Activated T-helper 2 cell treated with anti-CD3 and anti-CD28 coated beads, Interferon-gamma antibody, Interleukin-2, Interleukin-4, amounts not matched to agents 10 μg/mL and 5 μg/mL and 100 μg/mL, durations not matched to agents 14 hours and 24 hours and 36 hours (primary cell): ENCODE measurements at places on chromosomes 2 and 18. TPM values are rescaled to one million over a fixed set of nuclear protein-coding genes. Genes with fewer than 3 reads are reported as not detected.
A peak's percentile ranks its signal among the peaks of the same experiment; 100 is the strongest.

Gene VWA3B
- total RNA-seq = not detected in 2 replicates

Gene STK11IP
- 32.5 and 38.1 TPM in 2 replicates for total RNA-seq

Gene NMUR1
- 0.16 and 0.28 TPM in 2 replicates for total RNA-seq

Gene DSC3
- not detected in 2 replicates for total RNA-seq

Gene OST4
- total RNA-seq = 330 and 341 TPM in 2 replicates

DNA sequence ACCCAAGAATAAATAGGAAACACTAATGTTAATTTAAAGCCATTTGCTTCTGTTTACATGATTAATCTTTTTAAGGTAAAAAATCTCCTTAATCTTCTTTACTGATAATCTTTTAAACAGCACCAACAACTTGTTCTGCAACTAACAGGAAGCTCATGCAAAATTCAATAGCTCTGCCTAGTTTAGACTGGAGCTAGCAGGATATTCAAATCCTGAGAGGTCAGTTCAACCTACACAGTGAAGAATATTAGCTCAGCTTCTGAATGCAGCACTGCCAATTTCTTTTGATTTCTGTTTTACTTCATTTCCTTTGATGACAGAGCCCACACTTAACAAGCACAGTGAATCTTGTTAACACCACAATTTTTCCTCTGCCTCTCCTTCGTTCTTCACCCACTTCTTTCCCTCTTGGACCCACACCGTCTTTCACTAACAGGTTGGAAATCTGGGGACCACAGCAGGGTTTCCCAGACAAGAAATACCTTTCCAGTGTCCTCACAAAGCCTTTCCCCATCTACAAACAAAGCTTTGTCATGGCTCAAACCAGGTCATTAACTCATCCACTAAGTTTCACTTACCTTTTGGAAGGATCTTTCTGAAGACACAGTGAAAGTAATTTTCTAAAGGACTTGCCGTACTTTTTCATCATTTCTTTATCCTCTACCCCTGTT is 109.8 kb downstream of the STK39 start:
- H3K4me3 ChIP-seq = no peak overlapping the region
- DNase-seq = no peak
- H3K36me3 ChIP-seq = peaks cover 38% of the 10 kb centered on the region
- H3K4me1 ChIP-seq = peaks cover 9% of the 10 kb centered on the region
- no peaks in the 10 kb centered on the region for H3K27me3 ChIP-seq

DNA sequence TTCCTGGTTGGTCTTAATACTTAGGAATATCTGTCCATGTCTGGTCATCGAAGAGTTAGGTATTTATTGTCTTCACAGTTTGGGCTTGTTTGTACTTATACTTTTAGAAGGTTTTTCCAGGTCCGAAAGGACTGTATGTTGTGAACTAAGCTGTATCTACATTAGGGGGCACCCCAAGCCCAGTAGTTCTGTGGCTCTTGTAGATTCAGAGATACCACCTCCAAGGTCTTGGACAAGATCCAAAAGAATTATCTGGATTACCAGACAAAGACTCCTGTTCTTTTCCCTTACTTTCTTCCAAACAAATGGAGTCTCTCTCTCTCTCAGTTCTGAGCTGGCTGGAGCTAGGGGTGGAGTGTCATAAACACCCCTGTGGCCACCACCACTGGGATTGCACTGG is 328.7 kb downstream of the ZNF804A start:
- no peak overlapping the region for H3K4me3 ChIP-seq
- no peak overlapping the region for H3K27ac ChIP-seq
- no peak for DNase-seq

- H3K4me3 ChIP-seq = no peak overlapping the region
- peaks cover 2% of the 10 kb centered on the region for H3K4me1 ChIP-seq
- no peak overlapping the region for H3K27ac ChIP-seq
Measured at GRCh38 chr2:127193967-127194280, 26.2 kb downstream of the CYP27C1 start.

DNA sequence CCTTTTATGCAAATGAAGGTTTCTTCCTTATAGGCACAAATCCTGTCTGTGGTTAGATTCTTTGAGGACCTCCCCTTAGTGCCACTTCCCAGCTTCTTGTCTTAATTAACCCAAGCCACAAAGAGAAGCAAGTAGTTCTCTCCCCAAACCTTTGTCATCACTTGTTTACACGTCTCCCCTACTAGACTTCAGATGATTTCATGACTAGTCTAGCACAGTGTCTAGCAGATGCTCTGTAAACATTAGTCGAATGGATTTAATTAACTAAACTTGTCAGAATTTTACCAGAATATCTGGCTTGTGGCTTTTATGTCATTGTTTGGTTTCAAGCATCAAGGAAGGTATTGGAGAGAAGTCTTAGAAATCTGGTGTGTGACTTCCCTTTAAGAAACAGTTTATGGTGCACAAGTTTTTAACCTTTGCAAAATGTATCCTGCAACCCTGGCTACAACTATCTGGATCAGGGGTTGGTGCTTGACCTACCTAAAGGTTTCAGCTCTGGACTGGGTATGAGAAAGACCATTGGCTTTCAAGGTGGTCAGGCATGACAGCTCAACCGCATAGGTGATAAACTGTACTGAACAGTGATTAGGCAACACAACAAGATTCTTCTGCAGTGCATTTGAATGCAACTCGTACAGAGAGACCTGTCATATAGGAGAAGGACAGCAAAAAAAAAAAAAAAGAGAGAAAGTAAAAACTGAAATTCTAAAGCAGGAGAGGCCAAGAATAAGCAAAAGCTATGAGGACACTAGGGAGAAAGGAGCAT is 93.2 kb upstream of the CCDC150 start:
- no peak overlapping the region for H3K27ac ChIP-seq
- peaks cover 18% of the 10 kb centered on the region for H3K27me3 ChIP-seq
- no peak for DNase-seq
- no peaks in the 10 kb centered on the region for H3K36me3 ChIP-seq
- H3K4me3 ChIP-seq = no peak overlapping the region

DNA sequence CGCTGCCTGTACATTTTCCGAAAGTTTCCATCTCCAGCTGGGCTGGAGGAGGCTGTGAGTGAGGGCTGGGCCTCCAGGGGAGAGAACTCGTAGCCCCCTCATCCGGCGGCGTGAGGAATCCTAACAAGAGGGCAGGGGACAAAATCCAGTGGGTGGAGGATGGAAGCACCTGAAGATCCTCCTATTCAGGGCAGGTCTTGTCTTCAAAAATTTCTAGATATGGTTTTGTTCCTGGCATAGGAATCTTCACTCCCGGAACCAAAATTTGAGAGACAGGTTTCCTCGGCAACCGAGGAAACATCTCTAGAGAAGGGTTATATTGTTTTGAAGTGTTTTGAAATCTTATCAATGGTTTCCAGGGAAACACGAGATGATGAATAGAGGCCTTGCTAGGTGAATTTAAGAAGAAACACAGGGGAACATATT is 136.7 kb downstream of the SH3BP4 start:
- DNase-seq = no peak
- no peak overlapping the region for H3K4me3 ChIP-seq
- peaks cover 3% of the 10 kb centered on the region for H3K27me3 ChIP-seq
- no peaks in the 10 kb centered on the region for H3K36me3 ChIP-seq
- no peaks in the 10 kb centered on the region for H3K4me1 ChIP-seq

- no peaks in the 10 kb centered on the region for H3K36me3 ChIP-seq
- H3K27ac ChIP-seq = no peak overlapping the region
- no peaks in the 10 kb centered on the region for H3K27me3 ChIP-seq
- H3K4me1 ChIP-seq = no peaks in the 10 kb centered on the region
- no peak for DNase-seq
Measured at GRCh38 chr2:145931781-145932395, 1412.0 kb upstream of the ZEB2 start.

DNA sequence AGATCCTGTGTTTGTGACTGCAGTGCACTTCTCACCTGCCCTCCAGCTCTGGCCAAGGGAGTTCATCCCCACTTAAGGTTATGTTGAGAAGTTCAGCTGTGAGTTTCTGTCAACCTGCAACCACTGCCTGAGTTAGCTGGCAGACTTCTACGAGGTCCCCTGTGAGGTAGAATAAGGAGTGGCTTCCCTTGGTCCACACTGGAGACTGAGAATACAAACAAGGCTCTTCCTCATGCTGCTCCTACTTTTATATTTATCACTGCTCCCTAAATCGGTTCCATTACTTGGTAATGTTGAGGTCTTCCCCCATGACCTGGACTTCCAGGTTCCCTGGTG is 353.2 kb upstream of the CWC22 start:
- H3K4me1 ChIP-seq = no peaks in the 10 kb centered on the region
- H3K4me3 ChIP-seq = no peak overlapping the region
- DNase-seq = no peak
- no peak overlapping the region for H3K27ac ChIP-seq
- no peaks in the 10 kb centered on the region for H3K27me3 ChIP-seq

- H3K27me3 ChIP-seq = peaks cover 4% of the 10 kb centered on the region
- peak overlapping the region; percentile 95 for H3K27ac ChIP-seq
- peaks cover 2% of the 10 kb centered on the region for H3K36me3 ChIP-seq
Measured at GRCh38 chr2:213119061-213119809, 32.2 kb downstream of the IKZF2 start.

DNA sequence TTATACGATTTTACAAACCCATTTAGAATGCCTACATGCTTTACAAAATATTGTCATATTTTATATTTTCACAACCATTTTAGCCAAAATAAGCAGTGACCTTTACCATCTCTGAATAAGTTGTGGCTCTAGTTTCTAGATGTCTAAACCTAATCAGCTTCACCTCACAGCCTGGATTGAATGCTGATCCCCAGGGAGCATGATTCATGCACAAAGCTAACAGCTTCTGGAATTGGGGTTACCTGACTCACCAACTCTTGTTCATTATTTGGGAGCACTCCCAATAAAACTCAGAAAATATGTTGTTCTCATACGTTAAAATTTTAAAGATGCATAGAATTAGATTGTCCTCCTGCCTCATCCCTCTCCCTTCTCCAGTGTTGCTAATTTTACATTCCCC is 611.7 kb upstream of the NETO1 start:
- H3K27me3 ChIP-seq = no peaks in the 10 kb centered on the region
- H3K4me3 ChIP-seq = no peak overlapping the region
- no peaks in the 10 kb centered on the region for H3K36me3 ChIP-seq
- no peak overlapping the region for H3K27ac ChIP-seq
- DNase-seq = no peak

DNA sequence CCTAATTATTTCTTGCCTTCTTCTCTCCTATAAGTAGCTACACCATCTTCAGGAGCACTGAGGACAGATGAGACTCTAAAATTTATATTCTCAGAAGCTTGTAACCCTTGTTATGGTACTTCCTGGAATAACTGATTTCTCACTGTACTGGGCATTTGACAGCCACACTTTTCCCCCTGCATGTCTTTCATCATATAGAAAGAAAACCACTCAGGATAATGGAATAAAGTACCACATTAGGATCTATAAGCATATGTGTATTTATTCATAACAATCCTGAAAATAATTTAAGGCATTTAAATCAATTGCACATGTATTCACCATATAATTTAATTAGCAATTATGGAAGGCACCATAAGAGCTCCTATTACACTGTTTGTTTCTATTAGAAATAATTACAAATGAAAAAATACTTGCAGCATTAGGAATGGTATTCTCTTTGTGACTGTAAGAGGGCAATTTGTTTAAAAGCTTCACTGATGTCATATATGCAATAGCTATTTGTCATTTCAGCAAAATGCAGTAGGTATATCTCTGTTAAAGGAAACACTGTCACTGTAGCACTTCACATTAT is 216.9 kb upstream of the FSHR start:
- DNase-seq = no peak
- no peaks in the 10 kb centered on the region for H3K27me3 ChIP-seq
- H3K4me1 ChIP-seq = no peaks in the 10 kb centered on the region
- no peaks in the 10 kb centered on the region for H3K36me3 ChIP-seq
- no peak overlapping the region for H3K27ac ChIP-seq

DNA sequence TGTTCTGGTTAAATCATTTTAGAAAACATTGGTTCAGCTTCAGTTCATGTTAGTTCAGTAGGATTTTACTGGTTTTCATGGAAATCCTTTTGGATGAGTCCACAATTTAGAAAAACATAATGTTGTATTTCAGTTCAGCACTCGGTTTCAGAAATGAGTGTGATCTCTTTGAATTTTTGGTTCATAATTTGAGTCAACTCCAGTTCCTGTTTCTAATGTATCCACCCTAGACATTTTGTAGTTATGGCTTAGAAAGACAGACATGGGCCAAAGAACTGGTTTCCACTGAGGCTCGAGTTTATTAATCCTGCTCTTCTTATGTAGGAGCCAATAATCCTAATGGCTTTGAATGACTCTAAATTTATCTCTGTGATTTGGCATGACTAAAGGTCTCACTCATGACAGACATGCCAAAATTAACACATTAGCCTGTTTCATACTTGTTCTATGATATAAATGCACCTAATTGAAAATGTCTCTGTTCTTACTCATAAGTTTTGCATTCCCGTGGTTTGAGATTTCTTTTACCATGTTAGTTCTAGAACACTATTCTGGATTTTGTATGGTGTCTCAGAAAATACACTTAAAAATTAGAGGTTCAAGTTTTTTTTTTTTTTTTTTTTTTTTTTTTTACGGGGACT is 82.3 kb upstream of the SPRED2 start:
- H3K36me3 ChIP-seq = no peaks in the 10 kb centered on the region
- peaks cover 2% of the 10 kb centered on the region for H3K27me3 ChIP-seq
- no peak overlapping the region for H3K27ac ChIP-seq
- no peak for DNase-seq

DNA sequence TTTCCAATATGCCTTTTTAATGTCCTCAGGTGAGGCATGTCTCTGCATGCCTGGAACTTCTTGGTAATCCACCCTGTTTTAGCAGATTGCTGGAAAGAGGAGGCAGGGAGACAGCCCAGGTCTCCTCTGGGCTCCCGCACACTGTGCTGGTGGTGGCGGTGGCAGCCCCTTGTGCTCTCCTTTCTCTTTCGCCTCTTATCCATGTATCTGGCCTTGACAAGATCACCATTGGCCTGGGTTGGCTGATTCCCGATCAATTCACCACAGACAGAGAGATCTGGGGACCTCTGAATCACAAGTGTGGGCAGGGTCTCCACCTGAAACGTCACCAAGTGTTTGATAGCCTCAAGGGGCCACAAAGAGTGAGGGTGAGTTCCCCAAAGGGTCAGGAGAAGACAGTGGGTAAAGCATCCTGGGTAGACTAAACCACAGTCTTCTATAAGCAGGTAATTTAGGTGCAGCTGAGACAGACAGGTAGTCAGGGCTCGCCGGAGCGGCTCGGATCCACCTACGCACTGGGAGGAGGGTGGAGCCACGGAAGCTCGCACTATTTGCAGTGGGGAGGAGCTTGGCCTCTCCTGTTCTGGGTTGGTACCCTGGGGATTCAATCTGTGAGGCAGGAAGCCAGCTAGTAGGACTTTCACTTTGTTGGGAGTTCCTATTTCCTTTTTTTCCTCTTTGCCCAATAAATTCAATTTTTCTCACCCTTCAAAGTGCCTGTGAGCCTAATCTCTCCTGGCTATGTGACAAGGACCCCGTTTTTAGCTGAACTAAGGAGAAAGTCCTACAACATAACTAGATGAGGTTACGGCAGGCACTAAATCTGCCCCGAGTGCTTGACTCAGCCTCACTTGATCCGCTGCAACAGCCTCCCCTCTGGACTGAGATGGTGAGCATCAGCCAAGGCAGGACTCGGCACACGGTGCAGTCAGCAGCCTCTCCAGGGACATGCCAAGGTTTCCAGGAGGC is 57.6 kb downstream of the SLC4A3 start:
- DNase-seq = peak; percentile 15
- H3K4me1 ChIP-seq = peaks cover 7% of the 10 kb centered on the region
- peak overlapping the region; percentile 66 for H3K4me3 ChIP-seq
- H3K36me3 ChIP-seq = no peaks in the 10 kb centered on the region
- H3K27me3 ChIP-seq = peaks cover 14% of the 10 kb centered on the region

- no peak overlapping the region for H3K4me3 ChIP-seq
- H3K27me3 ChIP-seq = peaks cover 4% of the 10 kb centered on the region
- H3K27ac ChIP-seq = no peak overlapping the region
- H3K4me1 ChIP-seq = peaks cover 32% of the 10 kb centered on the region
- DNase-seq = no peak
Measured at GRCh38 chr2:12173943-12174340, 427.5 kb downstream of the LPIN1 start.
